Vagina (tissue), 2 donors: ENCODE measurements at places on chromosomes 7 and 10. TPM values are rescaled to one million over a fixed set of nuclear protein-coding genes. Genes with fewer than 3 reads are reported as not detected.

Gene NRCAM
- total RNA-seq = 7.9 TPM

Gene ATP5MK
- 180 TPM for total RNA-seq

DNA sequence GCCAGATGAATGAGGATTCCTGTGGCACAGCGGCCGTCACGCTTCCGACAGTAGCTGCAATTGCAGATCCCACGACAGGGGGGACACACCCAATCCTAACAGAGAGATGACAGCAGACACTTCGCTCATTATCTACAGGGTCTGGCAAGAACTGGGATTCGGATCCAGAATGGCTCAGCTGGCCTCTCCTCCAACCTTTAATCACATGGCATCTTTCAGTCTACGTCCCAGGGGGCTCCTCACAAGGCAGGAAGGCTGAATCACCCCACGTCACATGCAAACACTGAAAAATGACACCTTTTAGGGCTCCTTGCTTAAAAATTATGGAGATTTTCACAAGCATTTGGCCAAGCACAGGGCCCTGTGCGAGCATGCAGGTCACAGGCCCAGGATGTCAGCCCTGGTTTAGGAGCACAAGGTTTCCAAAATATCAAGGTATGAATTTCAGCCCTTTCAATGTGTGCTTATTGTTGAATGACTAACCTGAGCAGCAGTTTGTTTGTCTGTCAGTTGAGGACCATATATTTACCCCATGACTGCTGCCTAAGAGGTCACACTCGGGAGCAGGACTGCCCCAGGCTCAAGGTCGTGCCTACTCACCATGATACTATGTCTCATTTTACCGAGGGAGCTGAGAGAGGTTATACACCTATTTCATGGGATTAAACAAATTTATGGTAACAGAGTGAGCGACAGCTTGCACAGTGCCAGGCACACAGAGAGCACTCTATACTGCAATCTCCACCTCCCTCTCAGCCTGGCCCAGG lies 42.5 kb downstream of the CDCA7L start:
- no peak for DNase-seq

DNA sequence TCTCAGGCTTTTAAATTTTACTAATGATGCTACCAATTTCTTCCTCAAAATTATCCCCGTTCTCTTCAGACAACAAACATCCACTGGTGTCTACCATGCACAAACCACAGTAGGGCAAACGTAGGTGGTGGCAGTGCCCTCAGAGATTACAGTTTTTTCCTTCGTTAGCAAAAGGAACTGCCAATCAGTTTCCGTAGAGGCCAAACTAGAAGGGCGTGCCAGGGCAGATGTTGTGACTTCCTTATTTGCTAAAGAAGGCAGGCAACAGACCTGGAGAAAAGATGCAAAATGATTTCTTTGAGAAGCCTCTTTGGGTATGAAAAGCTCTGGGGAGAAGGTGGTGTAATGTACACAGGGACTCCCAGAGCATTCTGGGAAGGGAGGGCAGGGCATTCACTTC lies 7.6 kb upstream of the FAM180A start:
- peak; percentile 54 for DNase-seq

- DNase-seq = no peak
Observed at GRCh38 chr7:129095258-129095657, 40.3 kb upstream of the TNPO3 start.
